ENCODE measurements at places on chromosomes 1 and 21.

DNA sequence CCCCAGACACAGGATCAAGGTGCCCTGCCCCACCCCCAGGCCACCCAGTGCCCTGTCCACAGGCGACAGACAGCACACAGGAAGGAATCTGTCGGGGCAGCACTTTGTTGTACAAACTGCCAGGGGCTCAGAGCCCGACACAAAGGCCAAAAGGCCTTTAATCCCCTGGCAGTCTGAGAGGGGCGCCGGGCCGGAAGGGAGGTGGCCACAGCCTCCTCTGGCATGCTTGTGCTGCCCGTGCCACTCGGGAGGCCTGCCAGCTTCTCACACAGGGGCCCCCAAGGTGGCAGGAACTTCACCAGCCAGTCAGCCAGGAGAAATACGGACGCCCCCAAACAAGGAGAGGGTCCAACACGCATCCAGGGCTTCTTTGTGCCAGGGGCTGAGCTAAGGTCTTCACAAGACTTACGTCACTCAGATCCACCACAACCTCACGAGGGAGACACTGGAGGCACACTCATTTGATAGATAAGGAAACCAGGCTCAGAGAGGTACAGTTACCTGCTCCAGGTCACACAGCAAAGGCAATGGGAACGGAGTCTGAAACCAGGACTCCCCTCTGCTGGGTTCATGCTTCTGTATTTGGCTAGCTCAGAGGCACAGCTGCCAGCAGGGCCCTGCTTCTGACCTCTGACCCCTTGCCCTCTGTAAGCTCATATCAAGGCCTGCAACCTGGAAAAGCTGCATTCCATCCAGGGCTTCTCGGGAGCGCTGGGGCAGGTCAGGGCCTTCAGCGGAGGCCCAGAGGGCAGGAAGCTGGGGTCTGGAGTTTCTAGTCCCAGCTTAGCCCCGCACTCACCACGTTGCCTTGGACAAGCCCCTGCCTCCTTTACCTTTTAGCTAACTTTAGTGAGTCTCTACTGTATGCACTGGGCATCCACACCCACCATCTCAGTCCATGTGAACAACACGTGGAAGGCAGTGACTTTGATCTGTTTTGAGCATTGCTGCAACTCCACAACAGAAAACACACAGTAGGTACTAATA is 34.8 kb downstream of the HSPG2 start:
- no peak for DNase-seq

DNA sequence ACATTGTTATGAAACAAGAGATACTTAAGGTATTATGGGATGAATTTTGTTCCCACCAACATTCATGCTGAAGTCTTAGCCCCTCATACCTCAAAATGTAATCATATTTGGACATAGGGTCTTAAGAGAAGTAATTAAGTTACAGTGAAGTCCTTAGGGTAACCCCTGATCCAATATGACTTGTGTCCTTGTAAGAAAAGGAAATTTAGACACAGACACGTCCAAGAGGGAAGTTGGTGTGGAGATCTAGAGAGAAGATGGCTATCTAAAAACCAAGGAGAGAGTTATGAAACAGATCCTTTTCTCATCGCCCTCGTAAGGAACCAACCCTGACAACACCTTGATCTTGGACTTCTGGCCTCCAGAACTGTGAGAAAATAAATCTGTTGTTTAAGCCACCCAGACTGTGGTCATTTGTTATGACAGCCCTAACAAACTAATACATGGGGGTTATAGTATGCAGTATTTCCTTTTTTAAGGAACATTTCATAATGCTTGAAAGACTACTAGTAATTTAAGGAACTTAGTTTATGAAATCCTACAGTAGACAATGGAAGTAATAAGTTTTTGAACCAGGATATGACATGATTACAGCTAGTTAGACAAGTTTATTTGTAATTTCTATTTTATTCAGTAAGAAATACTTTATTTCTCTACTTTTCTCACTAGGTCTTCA is 875.5 kb upstream of the ADGRL2 start:
- no peak for DNase-seq

GRCh38 chr1:19311503-19311930 is 427 bp downstream of the AKR7A2 start:
- no peak for DNase-seq

DNA sequence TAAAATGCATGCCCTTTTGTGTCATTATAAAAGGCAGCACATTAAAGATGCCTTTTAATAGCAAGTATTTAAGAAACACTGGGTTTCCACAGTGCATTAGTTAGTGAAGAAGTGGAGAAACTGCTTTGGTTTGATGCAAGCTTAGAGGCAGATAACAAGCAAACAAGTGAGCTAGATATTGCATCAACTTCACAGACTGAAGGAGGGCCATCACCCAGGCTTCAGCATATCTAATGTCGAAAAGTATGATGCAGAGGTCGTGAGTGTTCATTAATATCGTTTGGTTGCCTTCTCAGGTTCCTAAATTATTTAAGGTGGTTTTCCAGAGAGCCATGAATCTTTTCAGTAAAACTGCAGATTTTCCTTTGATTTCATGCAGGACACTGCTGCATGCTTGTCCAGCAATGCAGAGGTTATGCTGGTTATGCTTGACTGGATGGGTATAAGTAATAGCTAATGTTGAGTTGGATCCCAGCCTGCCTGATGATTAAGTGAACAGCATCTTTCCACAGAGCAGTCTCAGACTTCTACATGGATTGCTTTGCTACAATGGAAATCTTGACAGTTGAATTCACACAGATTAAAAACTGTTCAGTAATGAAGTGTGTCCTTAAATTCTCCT is 69.7 kb upstream of the IPO9 start:
- DNase-seq: peak; percentile 71

- DNase-seq: no peak
These were observed 157.2 kb downstream of the DENND1B start for GRCh38 chr1:197618061-197618460.

- DNase-seq: no peak
These were observed 367.1 kb downstream of the PBX1 start for GRCh38 chr1:164926107-164926506.

- DNase-seq: no peak
These were observed 89.8 kb downstream of the LRRC53 start for GRCh38 chr1:74422421-74423292.

- no peak for DNase-seq
These were observed 176.6 kb upstream of the ADAMTS5 start for GRCh38 chr21:27143476-27143875.

GRCh38 chr1:42280821-42281220 is 54.2 kb downstream of the FOXJ3 start:
- DNase-seq: no peak

DNA sequence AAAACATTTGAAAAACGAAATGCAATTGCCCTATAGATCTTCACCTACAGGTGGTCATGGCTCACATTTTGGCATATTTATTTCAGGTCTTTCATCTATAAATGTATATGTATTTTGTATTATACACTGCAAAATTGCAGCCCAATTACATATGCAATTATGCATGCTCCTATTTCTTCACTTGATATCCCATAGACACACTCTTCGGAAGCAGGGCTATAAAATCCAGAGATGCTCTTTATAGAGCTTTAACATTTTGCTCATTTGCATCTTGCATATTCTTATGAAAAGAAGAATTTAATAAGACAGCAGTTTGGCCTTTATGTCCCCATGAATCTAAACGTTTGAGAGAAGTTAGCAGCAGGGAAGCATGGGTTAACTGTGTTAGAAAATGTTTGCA is 44.7 kb upstream of the PALMD start:
- DNase-seq: no peak

- no peak for DNase-seq
These were observed 49.8 kb downstream of the HSPG2 start for GRCh38 chr1:21887216-21887736.

DNA sequence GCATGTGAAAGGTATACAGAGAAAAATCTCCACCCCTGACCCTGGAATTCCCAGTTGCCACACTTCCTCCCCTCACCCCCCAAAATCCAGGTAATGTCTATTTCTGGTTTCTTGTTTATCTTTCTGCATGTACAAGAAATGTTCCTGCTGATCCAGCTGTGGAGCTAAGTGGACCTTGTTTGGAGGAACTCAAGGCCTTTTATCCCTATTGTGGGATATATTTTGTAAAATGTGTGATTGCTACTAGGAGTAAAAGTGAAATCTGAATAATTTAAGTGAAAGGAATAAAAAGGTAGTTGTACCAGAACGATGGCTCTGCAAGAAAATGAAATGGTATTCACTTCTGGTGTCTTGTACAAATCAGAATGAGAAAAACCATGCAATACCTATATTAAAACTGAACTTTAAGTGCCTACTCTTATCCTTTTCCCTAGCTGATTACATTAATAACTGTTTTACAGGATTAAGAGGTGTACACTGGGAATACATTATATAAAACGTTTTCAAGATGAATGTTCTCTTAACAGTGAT is 3.0 kb downstream of the SPEN start:
- peak; percentile 25 for DNase-seq

DNA sequence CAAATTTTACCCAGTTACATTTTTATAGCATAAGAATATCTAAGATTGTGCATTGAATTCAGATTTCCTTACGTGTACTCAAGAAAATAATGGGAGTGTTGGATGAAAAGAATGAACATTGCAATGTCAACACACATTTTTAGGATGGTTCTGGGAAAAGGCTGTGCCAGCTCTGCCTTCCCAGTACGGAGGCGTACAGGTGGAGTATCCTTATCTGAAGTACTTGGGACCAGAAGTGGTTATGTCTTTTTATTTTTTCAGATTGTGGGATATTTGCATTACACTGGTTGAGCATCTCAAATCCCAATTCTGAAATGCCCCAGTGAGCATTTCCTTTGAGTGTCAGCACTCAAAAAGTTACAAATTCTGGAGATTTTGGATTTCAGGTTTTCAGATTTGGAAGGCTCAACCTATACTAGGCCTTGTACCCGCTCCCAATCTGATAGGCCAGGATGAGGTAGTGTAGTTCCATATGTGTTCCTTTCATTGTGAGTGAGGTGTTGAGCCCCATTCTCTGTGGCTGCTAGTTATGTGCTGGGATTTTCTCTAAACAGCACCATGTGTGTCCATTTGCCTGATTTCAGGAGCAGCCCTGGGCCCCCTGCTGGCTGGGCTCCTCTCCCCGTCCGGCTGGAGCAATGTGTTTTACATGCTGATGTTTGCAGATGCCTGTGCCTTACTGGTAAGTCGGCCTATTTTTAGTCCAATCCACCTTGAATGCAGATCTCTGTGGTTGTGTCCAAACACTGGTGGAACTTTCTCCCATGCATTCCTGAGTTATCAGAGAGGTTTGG is 60.8 kb downstream of the SLC37A1 start:
- peak; percentile 46 for DNase-seq

DNA sequence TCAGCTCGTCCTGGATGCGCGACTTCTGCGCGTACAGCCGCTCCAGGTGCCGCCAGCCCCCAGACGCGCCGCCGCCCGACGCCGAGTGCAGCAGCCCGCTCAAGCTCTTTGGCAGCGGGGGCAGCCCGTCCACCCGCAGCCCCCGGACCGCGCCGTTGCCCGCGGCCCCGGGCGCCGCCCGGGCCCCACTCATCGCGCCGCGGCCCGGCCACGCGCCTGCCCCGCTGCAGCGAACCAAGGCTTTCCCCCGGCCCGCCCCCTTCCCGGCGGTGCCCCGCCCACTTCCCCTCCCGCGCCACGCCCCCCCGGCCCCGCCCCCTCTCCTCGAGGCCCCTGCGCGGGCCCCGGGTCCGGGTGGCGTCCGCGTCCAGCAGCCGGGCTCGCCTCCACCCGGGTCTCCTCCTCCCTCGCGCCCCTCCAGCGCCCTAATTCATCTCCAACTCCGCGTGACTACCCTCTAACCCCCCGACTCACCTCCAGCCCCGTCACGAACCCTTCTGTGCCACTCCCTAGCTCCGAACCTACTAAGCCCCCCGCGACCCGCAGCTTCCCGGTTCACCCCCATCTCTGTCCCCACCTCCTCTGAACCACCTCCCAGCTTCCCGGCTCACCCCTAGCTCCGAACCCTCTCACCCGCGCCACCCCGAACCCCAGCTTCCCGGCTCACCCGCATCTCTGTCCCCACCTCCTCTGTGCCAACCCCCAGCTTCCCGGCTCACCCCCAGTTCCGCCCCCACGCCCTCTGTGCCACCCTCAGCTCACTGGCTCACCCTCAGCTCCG is at the start of gene FAM89A:
FAM89A (minus strand) TSS at position 236 of the 781 bp plus-strand sequence; CDS start at position 193, 43 bp downstream.
- DNase-seq: peak; percentile 82

DNA sequence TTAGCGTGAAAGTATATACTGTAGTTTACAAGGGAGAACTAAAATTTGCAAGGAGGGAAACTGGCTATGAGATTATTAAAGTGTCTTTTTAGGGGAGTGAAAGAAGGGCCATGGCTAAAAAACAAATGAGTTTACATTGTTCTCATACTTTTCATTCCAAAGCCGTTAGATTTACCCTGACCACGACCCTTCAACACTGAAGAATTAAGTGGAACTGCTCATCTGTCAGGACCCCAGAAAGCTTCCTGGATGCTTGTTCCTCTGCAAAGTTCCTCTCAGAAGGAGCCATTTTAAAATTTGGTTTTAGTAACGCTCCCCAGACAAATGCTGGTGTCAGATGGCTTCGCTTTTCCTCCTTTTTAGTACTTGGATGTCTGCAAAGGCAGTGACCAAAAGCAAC is 82.7 kb upstream of the ZBTB18 start:
- peak; percentile 7 for DNase-seq

DNA sequence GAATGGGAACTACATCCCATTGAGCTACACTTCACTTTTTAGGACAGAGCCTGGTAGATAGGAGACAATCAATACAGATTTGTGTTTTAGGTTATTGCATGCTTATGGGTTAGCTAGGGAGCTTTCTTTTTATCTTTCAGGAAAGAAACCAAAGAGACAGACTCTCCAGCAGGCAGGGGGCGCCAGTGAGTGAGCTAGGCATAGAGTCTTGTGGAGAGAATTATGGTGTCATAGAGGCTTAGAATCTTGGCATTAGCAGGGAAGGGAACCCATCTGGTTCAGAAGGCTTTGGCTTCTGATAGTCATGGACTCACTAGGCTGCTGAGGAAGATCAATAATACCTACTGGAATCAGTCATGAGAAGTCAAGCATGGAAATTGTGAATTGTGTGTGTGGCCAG is at the start of gene SMCP:
SMCP (plus strand) TSS at position 281 of the 400 bp plus-strand sequence. CDS start 6,101 bp downstream, outside the sequence.
- no peak for DNase-seq

GRCh38 chr1:100785470-100786052 is 66.0 kb downstream of the VCAM1 start:
- DNase-seq: no peak

GRCh38 chr1:94125551-94126514 is 4.9 kb upstream of the ABCA4 start:
- DNase-seq: peak; percentile 45

DNA sequence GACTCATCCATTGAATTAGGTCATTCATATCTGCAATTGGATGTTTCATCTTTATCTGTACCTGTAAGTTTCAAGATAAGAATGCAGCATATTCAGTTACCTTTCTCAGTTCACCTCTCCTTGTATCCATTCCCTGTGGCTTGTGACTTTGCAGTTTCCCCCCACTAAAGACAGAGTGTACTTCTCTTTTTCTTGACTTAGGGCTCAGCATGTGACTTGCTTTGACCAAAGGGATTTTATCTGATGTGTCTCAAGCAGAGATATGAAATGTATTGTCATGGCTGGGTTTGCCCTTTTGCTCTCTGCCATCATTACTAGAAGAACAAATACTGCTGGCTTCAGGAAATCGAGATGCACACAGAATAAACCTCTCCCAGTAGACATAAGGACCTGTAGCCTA is 754.8 kb downstream of the ADGRL2 start:
- no peak for DNase-seq
